ENCODE measurements at places on chromosomes 12 and 14.

DNA sequence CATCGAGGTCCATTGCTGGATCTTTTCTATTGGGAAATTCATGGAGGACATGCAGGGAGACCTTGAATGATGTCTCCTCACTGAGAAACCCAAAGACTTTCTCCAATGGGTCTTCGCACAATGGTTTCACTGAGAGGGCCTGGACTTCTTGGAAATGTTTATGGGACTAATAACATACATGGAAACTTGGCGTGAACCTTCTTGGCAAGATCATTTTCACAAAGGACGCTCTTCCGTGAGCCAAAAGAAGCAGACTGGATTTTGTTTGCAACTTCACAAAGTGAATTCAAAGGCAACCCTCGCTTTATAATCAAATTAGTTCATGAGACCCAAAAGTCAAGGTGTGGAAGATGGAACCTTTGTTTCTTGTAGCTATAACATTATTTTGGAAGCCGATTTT lies 154.4 kb downstream of the TMEM132C start:
- DNase-seq = no peak

GRCh38 chr12:109736552-109737108 lies 23.0 kb downstream of the FAM222A start:
- DNase-seq = peak; percentile 10

DNA sequence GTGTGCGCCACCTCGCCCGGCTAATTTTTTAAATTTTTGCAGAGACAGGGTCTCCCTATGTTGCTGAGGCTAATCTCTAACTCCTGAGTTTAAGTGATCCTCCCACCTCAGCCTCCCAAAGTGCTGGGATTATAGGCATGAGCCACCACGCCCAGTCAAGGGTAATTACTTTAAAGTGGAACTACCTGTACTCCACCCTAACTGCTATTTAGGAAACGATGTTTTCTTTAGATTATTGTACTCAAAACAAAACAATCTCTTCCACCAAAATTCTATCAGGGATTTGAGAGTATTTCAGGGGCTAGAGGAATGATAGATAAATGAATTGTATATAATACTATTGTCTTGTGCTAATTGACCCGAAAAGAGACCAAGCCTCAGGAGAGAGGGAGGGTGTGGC lies 9.6 kb upstream of the BIN2 start:
- DNase-seq = no peak

DNA sequence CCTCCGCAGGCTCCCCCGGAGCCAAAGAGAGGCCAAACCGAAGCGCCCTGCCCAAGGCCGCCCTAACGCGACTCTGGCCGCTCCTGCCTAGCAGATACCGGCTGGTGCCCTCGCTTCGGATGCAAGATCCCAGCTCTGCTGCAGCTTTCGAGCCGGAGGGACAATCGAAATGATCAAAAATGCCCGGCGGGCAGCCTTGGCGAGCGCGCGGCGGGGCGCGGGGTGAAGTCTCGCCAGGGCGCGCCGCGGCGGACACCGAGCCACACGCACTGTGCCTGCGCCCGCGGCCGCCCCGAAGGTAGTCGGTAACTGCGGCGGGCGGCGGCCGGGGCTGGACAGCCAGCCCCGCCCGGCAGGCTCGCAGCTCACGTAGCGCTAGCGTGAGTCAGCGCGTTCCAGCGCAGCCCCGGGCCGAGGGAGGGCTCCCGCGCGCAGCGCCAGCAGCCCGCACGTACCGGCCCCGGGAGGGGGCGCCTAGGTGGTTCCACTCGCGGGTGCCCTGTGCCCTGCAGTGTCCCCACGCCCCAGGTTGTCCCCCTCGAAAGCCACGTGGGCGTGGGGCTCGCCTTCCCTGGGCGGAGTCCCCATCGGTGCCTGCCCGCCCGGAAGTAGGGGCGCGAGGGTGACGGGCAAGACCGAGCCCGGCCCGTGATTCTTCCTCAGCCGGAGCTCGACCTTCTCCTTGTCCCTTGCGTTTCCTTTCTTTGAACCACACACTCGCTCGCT lies 109.2 kb upstream of the EGLN3 start:
- peak; percentile 20 for DNase-seq

Data from activated B cell treated with CpG ODN at 0.5 μM for 24 hours (primary cell).